ENCODE measurements at places on chromosomes 6 and 20. TPM values are rescaled to one million over a fixed set of nuclear protein-coding genes. Genes with fewer than 3 reads are reported as not detected.

GABRR2 gene
- total RNA-seq: 0.50 TPM

TRAPPC3L gene
- total RNA-seq: not detected

BPIFA1 gene
- not detected for total RNA-seq

ALDH8A1 gene
- total RNA-seq: 0.81 TPM

C20orf144 gene
- 0.31 TPM for total RNA-seq

BPHL gene
- 10.1 TPM for total RNA-seq

BHLHE23 gene
- total RNA-seq: not detected

RAET1G gene
- not detected for total RNA-seq

FOXA2 gene
- total RNA-seq: not detected

C20orf202 gene
- not detected for total RNA-seq

PMEPA1 gene
- 3.0 TPM for total RNA-seq

PRDM13 gene
- total RNA-seq: not detected

KHDRBS2 gene
- total RNA-seq: not detected

TRIM31 gene
- not detected for total RNA-seq

XKR7 gene
- not detected for total RNA-seq

NEDD9 gene
- total RNA-seq: 31.5 TPM

LY6G6F gene
- total RNA-seq: not detected

PLCB4 gene
- not detected for total RNA-seq

DSP gene
- total RNA-seq: 0.07 TPM

KCNQ5 gene
- total RNA-seq: 5.2 TPM

SLC18B1 gene
- total RNA-seq: 5.2 TPM

ENPP3 gene
- 0.82 TPM for total RNA-seq

DUSP15 gene
- total RNA-seq: not detected

CCM2L gene
- not detected for total RNA-seq

HTR1E gene
- not detected for total RNA-seq

GSTA3 gene
- total RNA-seq: not detected

HDGFL1 gene
- total RNA-seq: not detected

MROH8 gene
- total RNA-seq: 2.0 TPM

ABHD16B gene
- total RNA-seq: not detected

BTNL2 gene
- not detected for total RNA-seq

RHAG gene
- total RNA-seq: not detected

CNBD2 gene
- 4.0 TPM for total RNA-seq

CRISP1 gene
- not detected for total RNA-seq

DPPA5 gene
- not detected for total RNA-seq

HLA-DQB2 gene
- total RNA-seq: not detected

SNAI1 gene
- 0.27 TPM for total RNA-seq

RBPJL gene
- not detected for total RNA-seq

SLC26A8 gene
- not detected for total RNA-seq

NKAPL gene
- not detected for total RNA-seq

HLA-DPB1 gene
- 6.9 TPM for total RNA-seq

C6orf132 gene
- total RNA-seq: 0.29 TPM

OPN5 gene
- total RNA-seq: not detected

NKAIN4 gene
- not detected for total RNA-seq

SLC39A7 gene
- total RNA-seq: 45.7 TPM

VSX1 gene
- total RNA-seq: not detected

CCDC170 gene
- total RNA-seq: not detected

SFT2D1 gene
- 59.5 TPM for total RNA-seq

FOXQ1 gene
- total RNA-seq: not detected

VGLL2 gene
- total RNA-seq: not detected

SLC22A3 gene
- not detected for total RNA-seq

CPXM1 gene
- 2.9 TPM for total RNA-seq

ULBP2 gene
- 0.90 TPM for total RNA-seq

CLDN20 gene
- not detected for total RNA-seq

Measured in activated CD4-positive, alpha-beta memory T cell treated with anti-CD3 and anti-CD28 coated beads for 36 hours (primary cell).